ENCODE measurements at places on chromosomes 12 and 14.

- DNase-seq = no peak
These were observed 572 bp downstream of the EFS start for GRCh38 chr14:23364164-23365035.

GRCh38 chr12:71009430-71010142 is 89.0 kb upstream of the PTPRR start:
- DNase-seq = no peak

DNA sequence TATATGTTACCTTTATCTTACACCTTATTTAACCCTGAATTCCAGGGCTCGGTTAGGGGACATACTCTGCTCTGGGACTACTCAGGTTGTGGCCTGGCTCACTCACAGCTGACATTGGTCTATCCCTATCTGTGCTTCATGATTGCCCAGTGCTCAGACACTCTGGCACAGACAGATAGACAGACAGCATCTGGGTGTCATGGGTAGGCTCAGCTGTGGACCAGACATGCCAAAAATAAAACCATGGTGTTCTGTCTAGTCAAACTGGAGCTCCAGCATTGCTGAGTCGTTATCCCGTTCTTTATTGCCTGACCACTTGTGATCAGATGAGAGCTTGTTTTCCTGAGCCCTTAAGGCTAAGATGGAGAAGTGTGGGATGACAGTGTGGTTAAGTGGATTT is 29.0 kb downstream of the FBXW8 start:
- DNase-seq = no peak

GRCh38 chr12:57012600-57013465 is 3.5 kb downstream of the TAC3 start:
- no peak for DNase-seq

DNA sequence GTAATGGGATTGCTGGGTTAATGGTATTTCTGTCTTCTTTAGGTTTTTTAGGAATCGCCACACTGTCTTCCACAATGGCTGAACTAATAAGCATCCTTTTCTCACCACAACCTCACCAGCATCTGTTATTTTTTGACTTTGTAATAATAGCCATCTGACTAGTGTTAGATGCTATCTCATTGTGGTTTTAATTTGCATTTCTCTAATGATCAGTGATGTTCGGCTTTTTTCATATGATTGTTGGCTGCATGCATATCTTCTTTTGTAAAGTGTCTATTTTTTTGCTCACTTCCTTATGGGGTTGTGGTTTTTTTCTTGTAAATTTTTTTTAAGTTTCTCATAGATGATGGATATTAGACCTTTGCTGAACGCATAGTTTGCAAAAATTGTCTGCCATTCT is 377.9 kb downstream of the GALC start:
- no peak for DNase-seq

DNA sequence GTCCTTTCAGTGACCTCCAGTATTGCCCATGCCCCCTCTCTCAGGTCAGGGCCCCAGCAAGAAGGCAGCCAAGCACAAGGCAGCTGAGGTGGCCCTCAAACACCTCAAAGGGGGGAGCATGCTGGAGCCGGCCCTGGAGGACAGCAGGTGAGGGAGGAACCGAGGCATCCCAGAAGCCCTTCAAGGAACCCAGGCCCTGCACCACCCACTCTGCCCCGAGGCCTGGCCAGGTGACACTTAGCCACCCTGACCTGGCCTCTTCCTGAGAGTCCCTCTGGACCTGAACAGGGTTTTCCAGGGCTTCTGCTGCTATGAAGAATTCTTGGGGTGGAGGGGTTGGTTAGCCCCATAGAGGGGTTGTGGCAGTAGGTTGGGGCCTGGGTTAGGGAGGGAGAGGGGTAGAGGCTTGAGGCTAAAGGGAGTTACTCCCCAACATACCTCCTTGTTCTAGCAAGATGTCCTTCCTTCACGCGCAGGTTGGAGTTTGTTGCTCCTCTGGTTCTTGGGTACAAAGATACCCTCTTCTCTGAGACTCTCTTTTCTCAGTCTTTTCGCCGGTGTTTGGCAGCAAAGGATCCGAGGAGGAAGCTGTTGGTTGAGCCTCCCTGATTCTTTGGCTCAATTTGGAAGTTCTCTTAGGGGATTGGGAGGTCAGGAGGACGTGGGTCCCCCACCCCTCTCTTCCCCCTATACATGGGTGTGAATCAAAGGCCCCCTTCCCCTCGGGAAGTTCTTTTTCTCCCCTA is 2.1 kb downstream of the TARBP2 start:
- no peak for DNase-seq

DNA sequence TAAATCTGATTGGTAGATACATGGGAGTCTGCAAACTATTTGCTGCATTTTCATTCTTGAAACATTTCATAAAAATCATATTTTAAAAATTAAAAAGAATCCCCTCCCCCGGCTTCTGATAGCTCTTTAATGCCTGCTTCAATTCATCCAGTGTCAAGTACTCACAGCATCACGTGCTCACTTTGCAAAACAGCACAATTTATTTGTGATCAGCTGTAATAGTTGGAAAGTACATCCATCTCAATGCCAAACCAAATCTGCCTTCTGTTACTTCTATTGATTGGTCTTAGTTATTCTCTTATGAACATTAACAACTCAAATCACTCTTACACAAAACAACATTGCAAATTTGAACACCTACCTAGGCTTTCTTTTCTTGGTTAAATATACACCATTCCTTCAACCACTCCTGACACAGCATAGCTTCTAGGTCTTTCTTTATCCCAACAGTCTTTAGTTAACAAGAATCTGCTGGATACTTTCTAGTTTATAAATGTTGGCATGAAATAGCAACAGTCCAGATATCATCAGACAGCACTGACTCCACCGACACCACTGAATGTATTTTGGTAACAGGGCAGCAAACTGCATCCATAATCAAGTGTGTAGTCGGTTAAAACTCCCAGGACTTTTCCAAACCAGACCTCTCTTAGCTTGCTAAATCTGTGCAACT is 58.0 kb downstream of the PARP11 start:
- no peak for DNase-seq

- no peak for DNase-seq
These were observed 62.5 kb downstream of the ZFP36L1 start for GRCh38 chr14:68730348-68730747.

DNA sequence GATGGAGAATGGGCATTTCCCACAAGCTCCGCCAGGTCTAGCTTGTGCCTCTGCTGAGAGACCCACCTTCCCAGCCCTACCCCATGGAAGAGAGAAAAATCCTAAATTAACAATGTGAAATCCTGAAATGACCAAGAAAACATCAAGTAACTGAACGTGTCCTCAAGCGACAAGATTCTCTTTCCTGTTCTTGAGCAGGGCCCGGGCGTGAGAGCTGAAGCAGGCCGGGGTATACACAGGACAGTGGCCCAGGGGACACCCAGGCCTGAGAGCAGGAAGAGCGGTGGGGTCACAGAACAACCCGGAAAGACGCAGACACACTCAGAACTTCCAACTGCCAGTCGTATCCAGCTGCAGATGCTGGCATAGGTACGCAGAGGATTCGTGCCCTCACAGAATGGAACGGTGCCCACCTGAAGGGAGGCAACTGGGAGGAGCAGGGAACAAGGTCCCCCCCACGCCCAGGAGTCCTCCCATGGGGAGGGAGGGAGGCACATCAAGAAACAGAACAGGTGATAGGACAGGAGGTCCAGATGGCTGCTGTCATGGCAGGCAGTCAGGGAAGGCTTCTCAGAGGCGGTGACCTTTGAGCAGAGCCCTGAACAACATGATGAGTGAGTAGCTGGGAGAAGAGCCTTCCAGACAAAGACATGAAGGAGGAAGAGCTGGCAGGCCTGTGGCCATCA is 9.1 kb downstream of the RIMBP2 start:
- DNase-seq = no peak

DNA sequence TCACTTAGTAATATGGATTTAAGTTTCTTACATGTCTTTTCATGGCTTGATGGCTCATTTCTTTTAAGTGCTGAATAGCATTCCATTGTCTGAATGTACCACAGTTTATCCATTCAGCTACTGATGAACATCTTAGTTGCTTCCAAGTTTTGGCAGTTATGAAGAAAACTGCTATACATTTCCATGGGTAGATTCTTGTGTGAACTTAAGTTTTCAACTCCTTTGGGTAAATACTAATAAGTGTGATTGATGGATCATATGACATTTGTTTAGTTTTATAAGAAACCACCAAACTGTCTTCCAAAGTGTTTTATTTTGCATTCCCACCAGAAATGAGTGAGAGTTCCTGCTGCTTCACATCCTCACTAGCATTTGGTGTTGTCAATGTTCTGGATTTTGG is 119.2 kb downstream of the NAV3 start:
- DNase-seq = no peak

DNA sequence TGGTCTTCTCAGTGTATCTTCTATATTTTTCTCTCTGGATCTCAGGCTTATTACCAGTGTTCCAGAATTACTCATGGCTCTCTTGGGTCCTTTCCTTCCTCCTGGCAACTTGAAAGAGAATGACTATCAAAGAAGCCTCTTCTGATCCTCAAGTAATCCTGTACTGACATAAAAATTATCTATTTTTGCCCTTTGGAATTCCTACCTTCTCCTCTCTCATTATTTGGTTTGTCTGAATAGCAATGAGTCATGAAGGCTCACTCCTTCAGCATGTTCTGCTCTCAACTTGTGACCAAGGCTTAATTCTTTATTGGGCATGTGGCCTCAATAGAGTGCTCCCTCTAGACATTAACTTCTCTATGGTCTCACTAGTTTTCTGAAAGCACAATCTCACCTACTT is 553.6 kb upstream of the ATP2B1 start:
- no peak for DNase-seq

DNA sequence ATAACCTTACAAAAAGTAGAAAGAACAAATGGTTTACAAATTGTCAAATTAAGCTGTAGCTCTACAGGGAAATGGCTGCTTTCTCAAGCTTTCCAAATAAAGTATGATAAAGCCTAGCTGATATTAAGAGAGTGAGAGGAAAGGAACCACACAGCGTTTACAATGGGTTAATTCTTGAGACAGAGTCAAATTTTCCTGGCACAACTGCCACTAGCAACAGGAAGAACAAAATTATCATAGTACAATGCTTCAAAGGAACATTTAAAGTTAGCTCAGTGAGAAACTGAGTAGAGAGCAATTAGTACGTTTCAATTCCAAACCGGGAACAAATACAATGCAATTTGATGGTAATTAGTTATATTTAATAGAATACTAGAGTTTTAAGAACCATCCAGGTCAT is 116.0 kb downstream of the PPP1R12A start:
- no peak for DNase-seq

GRCh38 chr12:18824287-18824686 is 86.4 kb downstream of the CAPZA3 start:
- no peak for DNase-seq

DNA sequence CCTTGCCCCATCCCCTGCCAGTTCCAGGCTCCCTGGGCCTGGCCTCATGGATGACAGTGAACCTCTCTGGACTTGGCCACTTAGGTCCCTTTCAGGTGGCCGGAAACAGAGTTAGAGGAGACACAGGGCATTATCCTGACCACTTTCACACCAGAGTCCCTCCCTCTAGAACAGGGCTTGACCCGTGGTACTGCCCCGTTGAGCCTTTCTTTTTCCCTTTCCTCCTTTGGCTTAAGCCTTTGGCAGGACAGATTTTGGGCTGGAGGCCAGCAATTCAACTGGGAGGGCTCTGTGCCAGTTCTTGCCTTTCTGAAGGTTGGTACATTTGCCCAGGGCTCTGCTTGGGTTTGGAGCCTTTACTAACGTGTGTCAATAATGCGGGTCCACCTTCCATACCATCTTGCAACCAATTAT is 22.8 kb downstream of the TPCN1 start:
- DNase-seq = no peak

- no peak for DNase-seq
These were observed 37.2 kb upstream of the YY1 start for GRCh38 chr14:100201701-100202100.

GRCh38 chr14:34966413-34966812 is 16.4 kb upstream of the SRP54 start:
- DNase-seq = no peak

- DNase-seq = no peak
These were observed 2.1 kb downstream of the VASH1 start for GRCh38 chr14:76763096-76764041.

DNA sequence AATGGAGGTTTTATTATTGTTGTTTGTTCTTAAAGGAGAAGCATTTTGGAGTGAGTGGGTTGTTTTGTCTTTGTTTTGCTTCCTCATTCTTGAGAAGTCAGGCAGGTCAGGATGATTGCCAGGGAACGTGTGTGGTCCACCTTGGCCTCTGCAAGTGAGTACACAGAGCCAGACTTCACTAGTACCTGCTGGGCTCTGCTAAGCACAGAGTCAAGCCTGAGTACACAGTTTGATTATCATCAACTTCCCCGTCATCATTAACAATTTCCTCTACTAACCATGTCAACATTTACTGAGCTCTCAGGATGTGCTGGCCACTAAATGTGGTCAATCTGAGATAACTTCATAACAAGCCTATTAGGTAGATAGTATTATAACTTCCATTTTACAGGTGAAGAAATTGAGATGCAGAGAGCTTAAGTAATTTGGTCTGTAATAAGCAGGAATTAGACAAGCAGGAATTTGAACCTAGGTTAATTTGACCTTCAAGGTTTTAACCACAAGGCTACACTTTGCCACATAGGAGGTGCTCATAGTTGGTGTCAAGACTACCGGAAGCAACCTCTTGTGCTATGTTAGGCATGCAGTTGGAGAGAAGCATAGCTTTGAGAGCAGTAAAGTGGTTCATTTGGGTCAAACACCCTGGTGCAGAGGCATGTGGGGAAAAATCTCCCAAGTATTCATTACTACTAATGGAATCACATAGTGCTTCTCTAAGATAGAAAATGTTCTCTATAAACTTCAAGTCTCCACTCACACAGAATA is 178.3 kb downstream of the NUAK1 start:
- no peak for DNase-seq

- DNase-seq = no peak
These were observed 138.2 kb downstream of the PHETA1 start for GRCh38 chr12:111230649-111231048.

- DNase-seq = no peak
These were observed 52.2 kb downstream of the KRT80 start for GRCh38 chr12:52139579-52140062.

DNA sequence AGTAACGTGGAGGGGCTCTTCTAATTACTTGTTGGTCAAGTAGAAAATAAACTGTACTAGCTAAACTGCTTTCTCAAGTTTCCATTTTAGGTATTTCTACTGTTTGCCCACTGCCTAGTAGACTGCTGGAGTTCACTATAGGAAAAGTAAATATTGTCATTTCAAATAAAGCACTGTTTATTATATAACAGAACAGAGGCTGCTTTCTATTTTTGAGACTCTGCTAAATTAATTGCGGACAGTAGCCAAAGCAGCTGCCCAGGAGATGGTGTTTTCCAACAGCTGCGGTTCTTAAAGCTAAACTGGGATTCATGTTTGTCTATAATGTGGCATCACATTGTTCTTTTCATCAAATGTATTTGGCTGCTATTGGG is 15.9 kb upstream of the SIX1 start:
- DNase-seq = no peak

DNA sequence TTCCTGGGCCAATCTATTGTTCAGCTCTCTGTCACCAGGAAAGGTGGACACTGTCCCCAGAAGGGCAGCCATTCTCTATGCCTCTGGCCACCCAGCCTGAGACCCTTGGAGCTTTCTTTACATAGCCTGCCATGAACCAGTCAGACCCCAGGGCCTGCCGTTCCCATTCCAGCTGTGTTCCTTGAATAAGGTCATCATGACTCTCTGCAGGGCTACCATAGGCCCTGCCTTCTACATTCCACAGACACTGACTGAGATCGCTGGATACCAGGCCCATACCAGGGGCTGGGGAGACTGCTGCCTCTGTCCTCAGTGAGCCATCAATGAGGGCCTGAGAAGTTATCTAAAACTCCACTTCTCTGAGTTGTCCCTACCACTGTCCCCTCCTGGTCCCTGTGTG is 75.5 kb downstream of the SYNE3 start:
- DNase-seq = no peak
